GDM1 (cell line): ENCODE measurements at places on chromosomes 6 and 20.

- no peak for DNase-seq
These were observed 34.7 kb downstream of the GNAS-AS1 start for GRCh38 chr20:58816051-58816450.

GRCh38 chr6:164322533-164322932 is 908.0 kb downstream of the QKI start:
- DNase-seq: no peak

- no peak for DNase-seq
These were observed 73.1 kb downstream of the PTCHD4 start for GRCh38 chr6:48037946-48038345.

- DNase-seq: peak; percentile 99
These were observed at the start of gene MSH5 for GRCh38 chr6:31739639-31740396. Gene MSH5, plus strand, starts transcription at chr6:31740005. Its CDS starts 462 bp downstream, at chr6:31740467.

GRCh38 chr20:62239278-62239879 is 1.1 kb downstream of the OSBPL2 start:
- no peak for DNase-seq
